ENCODE measurements at places on chromosomes 13 and 19. TPM values are rescaled to one million over a fixed set of nuclear protein-coding genes. Genes with fewer than 3 reads are reported as not detected.

LAMP1 gene
- total RNA-seq = 85.1 TPM

RGL3 gene
- 0.41 TPM for total RNA-seq

SOX1 gene
- not detected for total RNA-seq

PTPRS gene
- total RNA-seq = 126 TPM

FOSB gene
- total RNA-seq = 0.33 TPM

DLEU7 gene
- under 0.01 TPM for total RNA-seq

PGLYRP2 gene
- not detected for total RNA-seq

LAIR1 gene
- not detected for total RNA-seq

CCDC194 gene
- total RNA-seq = not detected

EPSTI1 gene
- total RNA-seq = 15.7 TPM

MYH14 gene
- total RNA-seq = not detected

MUC16 gene
- total RNA-seq = not detected

DOHH gene
- total RNA-seq = 18.6 TPM

SPTBN4 gene
- 3.5 TPM for total RNA-seq

LRRC63 gene
- total RNA-seq = 0.41 TPM

SERPINE3 gene
- not detected for total RNA-seq

ITGBL1 gene
- 301 TPM for total RNA-seq

OR7A5 gene
- total RNA-seq = not detected

RXFP2 gene
- total RNA-seq = not detected

Measured in fibroblast of the aortic adventitia (primary cell).